Foreskin fibroblast (primary cell): ENCODE measurements at places on chromosomes 5 and 9.

DNA sequence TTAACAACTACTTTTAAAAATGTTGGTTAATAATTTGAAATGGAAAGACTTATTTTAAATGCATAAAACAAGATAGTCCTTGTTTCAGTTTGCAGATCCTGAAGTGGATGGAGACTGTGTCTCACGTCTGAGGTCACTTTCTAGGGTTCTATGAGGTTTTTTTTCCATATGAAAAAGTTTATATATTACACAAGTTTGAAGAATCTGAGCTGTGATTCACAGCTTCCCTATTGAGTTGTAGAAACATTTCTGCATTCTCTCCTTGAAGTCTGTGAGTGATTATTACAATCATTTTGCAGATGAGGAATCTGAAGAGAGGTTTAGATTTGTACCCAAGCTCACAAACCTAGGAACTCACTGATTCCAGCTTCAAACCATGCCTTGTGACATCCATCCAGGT, 442.5 kb upstream of the KLF4 start:
- DNase-seq: peak; percentile 36

DNA sequence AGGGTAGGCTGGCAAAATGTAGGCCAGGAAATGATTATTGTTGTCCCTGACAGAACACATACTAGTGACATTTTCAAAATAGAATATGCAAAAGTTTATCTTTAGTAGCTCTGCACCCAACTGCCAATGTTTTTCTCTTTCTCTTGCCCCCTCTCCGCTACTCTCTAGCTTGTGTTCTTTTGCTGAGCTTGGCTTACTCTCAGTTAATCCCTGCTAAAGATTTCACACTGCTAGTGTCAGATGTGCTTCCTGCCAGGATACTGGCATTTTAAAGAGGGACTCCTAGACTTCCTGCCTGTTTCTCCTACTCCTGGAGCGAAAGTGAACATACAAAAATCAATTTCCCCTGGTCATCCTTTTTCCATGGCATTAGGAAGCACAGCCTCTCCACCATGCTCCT, 260.5 kb downstream of the ARRDC3 start:
- DNase-seq: no peak

GRCh38 chr5:131747180-131748105, 49.4 kb downstream of the FNIP1 start:
- DNase-seq: no peak

GRCh38 chr9:70569070-70569772, 154.8 kb upstream of the KLF9 start:
- DNase-seq: no peak

- no peak for DNase-seq
These were observed 1210.8 kb downstream of the CDH12 start for GRCh38 chr5:21642312-21642711.

GRCh38 chr9:107942291-107942690, 452.7 kb upstream of the KLF4 start:
- DNase-seq: peak; percentile 18

DNA sequence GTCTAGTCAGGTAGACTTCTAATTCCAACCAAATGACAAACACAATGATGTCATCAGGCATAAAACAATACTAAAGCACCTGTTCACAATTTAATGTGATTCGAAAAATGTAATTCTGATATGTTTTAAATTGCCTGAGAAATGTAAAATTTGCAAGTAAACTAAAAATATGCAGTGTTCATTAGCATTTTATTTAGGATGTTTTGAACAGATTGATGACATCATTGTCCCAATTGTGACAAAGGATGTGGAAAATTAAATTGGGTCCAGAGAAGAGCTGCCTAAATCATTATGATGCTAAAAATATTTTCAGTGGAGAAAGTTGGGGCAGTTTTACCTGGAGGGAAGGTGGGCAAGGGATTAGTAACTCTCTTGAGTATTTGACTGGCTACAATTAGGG, 86.5 kb downstream of the CFAP90 start:
- no peak for DNase-seq

DNA sequence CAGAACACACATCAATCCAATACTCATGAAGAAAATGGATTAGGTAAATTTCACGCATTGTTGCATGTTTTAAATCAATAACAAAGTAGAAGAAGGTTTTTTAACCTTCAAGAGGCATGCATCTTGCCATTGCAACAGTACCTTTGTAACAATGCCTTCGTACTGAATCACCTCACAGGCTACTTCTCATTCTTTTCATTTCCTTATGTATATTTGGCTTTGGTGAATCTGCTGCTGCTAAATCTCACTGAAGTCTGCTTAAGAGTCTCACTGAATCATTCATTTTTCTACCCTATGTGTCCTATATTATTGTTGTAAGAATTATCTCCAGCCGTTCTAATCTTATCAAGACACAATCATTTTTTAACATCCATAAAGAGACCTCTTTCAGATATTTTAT, 152.5 kb downstream of the CDH10 start:
- DNase-seq: no peak
